ENCODE measurements at places on chromosomes 5 and 9.

DNA sequence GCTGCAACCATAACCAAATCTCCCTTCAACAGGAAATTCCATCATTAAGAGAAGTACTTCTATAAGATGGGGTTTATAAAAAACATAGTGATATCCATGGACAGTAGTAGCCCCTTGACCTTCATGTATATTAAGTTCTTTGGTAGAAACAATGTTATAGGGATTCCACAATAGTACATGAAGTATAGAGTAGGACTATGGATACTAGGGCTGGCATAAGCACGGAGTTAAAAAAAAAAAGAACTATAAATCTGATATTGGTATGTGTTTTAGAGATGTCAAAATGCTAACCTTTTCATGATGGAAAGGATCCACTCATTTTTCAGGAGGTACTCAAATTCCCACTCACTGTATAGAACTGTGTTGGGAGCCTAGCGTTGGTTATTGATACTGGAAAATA, 337.6 kb downstream of the FGF10 start:
- DNase-seq, result no peak

GRCh38 chr9:135265931-135266330, 178.5 kb downstream of the OLFM1 start:
- DNase-seq, result no peak

DNA sequence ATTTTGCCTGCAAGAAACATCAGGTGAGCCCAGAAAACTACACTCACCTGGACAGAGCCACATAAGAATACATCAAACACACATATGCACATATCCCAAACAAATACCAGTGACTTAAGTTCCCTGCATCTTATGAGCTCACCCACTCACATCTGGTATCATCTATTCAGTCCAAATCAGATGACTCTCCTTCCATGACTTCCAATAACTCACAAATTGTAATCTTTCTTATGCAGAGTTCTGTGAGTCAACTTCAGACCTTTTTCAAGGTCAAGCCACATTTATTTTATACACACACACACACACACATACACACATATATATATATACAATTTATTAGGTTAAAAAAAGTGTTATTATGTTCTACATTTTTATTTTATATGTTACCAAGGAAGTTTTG, 1711.9 kb upstream of the CDH9 start:
- DNase-seq, result no peak

GRCh38 chr5:4716781-4717180, 423.3 kb upstream of the ADAMTS16 start:
- no peak for DNase-seq

GRCh38 chr5:55533521-55534435, 986 bp downstream of the PLPP1 start:
- peak; percentile 38 for DNase-seq

DNA sequence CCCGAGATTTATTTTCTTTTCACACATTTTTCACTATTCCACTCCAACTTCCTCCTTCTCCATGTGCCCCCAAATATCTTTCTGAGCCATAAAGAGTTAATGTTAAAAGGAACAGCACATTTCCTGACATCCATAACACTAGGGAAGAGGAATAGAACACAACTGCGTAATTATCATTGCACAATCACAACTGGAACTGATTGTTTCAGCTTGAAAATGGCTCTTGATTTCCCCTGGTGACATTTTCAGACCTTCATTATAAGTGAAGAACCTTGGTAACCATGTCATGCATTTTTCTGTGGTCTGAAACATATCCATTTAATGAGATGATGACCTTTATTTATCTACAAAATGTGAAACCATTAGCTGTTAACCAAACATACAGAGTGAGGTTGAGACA, 82.4 kb downstream of the PCSK1 start:
- DNase-seq, result no peak

DNA sequence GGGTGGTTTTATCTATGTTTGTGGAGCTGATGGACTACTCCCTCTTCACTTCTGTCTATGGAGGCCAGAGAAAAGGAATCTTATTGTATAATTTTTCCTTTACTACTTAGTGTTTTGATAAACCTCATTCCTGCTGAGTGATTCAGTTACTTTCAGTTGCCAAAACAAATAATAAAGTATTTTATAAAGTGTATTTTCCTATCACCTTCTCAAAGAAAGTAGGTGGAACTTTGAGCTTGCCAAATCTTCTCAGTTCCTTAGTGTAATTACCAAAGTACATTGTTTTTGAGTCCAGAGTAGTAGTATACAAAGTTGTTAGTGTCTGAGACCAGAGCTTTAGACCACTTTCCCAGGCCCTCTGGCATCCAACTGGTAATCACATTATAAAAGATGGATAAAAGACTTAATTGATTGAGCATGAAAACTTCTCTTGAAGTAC, 13.5 kb downstream of the RABGAP1 start:
- DNase-seq, result peak; percentile 32

- peak; percentile 73 for DNase-seq
These were observed 479.1 kb downstream of the CCDC171 start for GRCh38 chr9:16031971-16032370.

DNA sequence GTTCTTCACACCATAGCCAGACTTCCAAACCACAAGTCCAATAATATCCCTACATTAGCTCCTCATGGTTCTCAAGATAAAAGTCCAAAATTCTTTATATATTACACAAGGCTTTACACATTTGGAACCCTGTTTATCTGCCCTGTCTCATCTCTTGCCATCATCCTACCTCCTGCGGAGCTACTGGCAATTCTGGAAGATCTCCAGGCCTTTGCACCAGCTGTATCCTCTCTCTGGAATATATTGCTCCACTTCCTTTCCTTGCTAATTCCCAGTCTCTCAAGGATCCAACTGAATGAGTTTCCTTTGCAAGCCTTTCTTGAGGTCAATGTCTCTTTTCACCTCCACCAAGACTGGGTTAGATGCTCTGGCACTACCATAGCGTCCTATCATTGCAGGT, 41.3 kb upstream of the MIER3 start:
- DNase-seq, result no peak

DNA sequence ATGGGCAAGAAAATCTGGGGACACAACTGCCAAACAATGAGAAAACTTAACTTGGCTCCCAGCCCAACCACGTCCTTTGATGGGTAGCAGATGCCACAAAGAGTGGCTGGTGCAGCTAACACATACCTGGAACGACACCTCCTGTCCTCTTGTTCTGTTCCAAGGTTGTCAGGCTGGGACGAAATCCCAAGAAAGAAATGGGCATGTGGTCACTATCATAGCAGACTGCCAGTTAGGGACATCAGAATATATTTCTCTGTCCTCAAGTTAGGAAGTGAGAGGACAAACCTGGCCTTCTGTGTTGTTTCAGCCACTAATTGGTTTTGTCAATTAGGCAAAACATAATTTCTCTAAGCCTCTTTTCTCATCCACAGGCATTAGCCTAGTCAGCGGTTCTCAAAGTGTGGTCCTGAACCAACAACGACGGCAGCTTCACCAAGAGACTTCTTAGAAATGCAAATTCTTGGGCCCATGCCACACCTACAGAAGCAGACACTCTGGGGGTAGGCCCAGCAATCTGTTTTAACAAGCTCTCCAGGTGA, 63.4 kb downstream of the RAPGEF1 start:
- DNase-seq, result no peak
